Tibial nerve (tissue), 4 donors: ENCODE measurements at places on chromosomes 1 and 21. TPM values are rescaled to one million over a fixed set of nuclear protein-coding genes. Genes with fewer than 3 reads are reported as not detected.

GRCh38 chr1:177631770-177632169, 338.1 kb downstream of the SEC16B start:
- H3K4me1 ChIP-seq: no peaks in the 10 kb centered on the region
- H3K36me3 ChIP-seq: no peaks in the 10 kb centered on the region
- H3K27me3 ChIP-seq: no peaks in the 10 kb centered on the region
- H3K4me3 ChIP-seq: no peak overlapping the region
- no peak for DNase-seq

GRCh38 chr21:40166291-40166843, 299.1 kb downstream of the PCP4 start:
- H3K36me3 ChIP-seq: no peaks in the 10 kb centered on the region
- no peak overlapping the region for H3K4me3 ChIP-seq
- no peak overlapping the region for H3K27ac ChIP-seq
- H3K4me1 ChIP-seq: no peaks in the 10 kb centered on the region

GRCh38 chr1:226875641-226876295, 5.4 kb downstream of the PSEN2 start:
- H3K27ac ChIP-seq: no peak overlapping the region
- no peaks in the 10 kb centered on the region for H3K27me3 ChIP-seq
- H3K4me1 ChIP-seq: peaks cover 10% of the 10 kb centered on the region
- no peak overlapping the region for H3K4me3 ChIP-seq
- no peaks in the 10 kb centered on the region for H3K36me3 ChIP-seq

The PGLYRP4 gene
- total RNA-seq: not detected

The MAGOH gene
- total RNA-seq: 15.0 TPM

DNA sequence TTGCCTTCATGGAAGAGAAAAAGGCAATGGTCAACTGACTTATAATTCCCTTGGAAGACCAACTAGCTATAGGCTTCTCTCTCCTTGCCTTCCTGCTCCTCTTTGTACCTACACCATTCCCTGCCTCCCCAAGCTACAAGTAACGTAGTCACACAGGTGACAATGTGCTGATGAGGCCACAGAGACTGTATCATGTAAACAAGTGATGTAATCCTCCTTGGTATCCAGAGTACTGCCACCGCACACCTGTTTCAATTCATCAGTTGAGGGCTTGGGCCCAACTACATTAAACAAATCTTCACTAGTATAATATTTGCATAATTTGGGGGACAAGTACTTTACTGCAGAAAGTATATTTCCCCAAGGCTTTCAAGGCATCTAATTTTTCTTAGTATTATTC, 76.4 kb upstream of the SCYL3 start:
- no peaks in the 10 kb centered on the region for H3K27me3 ChIP-seq
- H3K27ac ChIP-seq: no peak overlapping the region
- DNase-seq: no peak
- H3K4me1 ChIP-seq: no peaks in the 10 kb centered on the region
- no peak overlapping the region for H3K4me3 ChIP-seq

The AMY1C gene
- not detected for total RNA-seq

The S100A9 gene
- 793 TPM for total RNA-seq

GRCh38 chr1:246078126-246078887, 428.8 kb downstream of the SMYD3 start:
- no peak for DNase-seq
- no peaks in the 10 kb centered on the region for H3K27me3 ChIP-seq
- no peaks in the 10 kb centered on the region for H3K4me1 ChIP-seq
- H3K27ac ChIP-seq: no peak overlapping the region
- no peaks in the 10 kb centered on the region for H3K36me3 ChIP-seq

- no peak overlapping the region for H3K27ac ChIP-seq
- H3K4me3 ChIP-seq: no peak overlapping the region
- no peaks in the 10 kb centered on the region for H3K36me3 ChIP-seq
- peaks cover 4% of the 10 kb centered on the region for H3K4me1 ChIP-seq
- no peaks in the 10 kb centered on the region for H3K27me3 ChIP-seq
- DNase-seq: no peak
Observed at GRCh38 chr1:54367613-54368012, 38.6 kb downstream of the SSBP3 start.

The LRP8 gene
- total RNA-seq: 15.0 TPM

- H3K27me3 ChIP-seq: no peaks in the 10 kb centered on the region
- DNase-seq: no peak
- no peak overlapping the region for H3K27ac ChIP-seq
- H3K4me1 ChIP-seq: no peaks in the 10 kb centered on the region
- no peak overlapping the region for H3K4me3 ChIP-seq
- no peaks in the 10 kb centered on the region for H3K36me3 ChIP-seq
Observed at GRCh38 chr1:181818943-181819342, 242.6 kb downstream of the ZNF648 start.

GRCh38 chr1:196278816-196279215, 329.4 kb downstream of the KCNT2 start:
- no peaks in the 10 kb centered on the region for H3K27me3 ChIP-seq
- H3K27ac ChIP-seq: no peak overlapping the region
- no peaks in the 10 kb centered on the region for H3K4me1 ChIP-seq
- no peak overlapping the region for H3K4me3 ChIP-seq
- DNase-seq: no peak

GRCh38 chr1:31939484-31940329, 1.5 kb upstream of the PTP4A2 start:
- no peaks in the 10 kb centered on the region for H3K36me3 ChIP-seq
- peak; percentile 48 for DNase-seq
- H3K4me1 ChIP-seq: peaks cover 53% of the 10 kb centered on the region
- H3K27ac ChIP-seq: peak overlapping the region; percentile 98
